ENCODE measurements at places on chromosomes 4 and X. TPM values are rescaled to one million over a fixed set of nuclear protein-coding genes. Genes with fewer than 3 reads are reported as not detected.

- H3K4me1 ChIP-seq = no peaks in the 10 kb centered on the region
- H3K36me3 ChIP-seq = no peaks in the 10 kb centered on the region
- no peak for DNase-seq
- no peak overlapping the region for H3K4me3 ChIP-seq
- H3K27ac ChIP-seq = no peak overlapping the region
These were observed 148.3 kb upstream of the USP38 start for GRCh38 chr4:143036443-143036842.

DNA sequence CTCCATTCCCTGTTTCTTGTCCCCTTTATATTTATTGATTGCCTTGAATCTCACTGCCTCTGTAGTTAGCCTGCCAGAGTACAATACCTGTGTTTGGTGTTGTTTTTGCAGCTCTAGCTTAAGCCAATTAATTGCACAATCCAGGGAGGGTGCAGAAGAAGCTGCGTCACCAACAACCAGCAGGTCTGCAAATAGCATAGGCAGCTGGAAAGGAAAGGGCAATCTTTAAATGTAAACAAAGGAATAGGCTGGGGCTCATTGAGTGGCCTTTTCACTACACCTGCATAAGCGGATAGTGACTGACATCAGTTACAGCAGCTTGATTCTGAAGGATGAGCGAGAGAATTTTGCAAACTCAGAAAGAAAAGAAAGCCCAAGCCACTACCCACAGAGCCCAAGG is 106.8 kb upstream of the RAI2 start:
- no peaks in the 10 kb centered on the region for H3K4me1 ChIP-seq
- H3K4me3 ChIP-seq = no peak overlapping the region
- peaks cover 2% of the 10 kb centered on the region for H3K27me3 ChIP-seq
- DNase-seq = no peak

- no peak overlapping the region for H3K4me3 ChIP-seq
- H3K36me3 ChIP-seq = no peaks in the 10 kb centered on the region
- no peaks in the 10 kb centered on the region for H3K4me1 ChIP-seq
- no peaks in the 10 kb centered on the region for H3K27me3 ChIP-seq
- no peak overlapping the region for H3K27ac ChIP-seq
- DNase-seq = no peak
These were observed 141.8 kb upstream of the NALF2 start for GRCh38 chrX:69362354-69362753.

DNA sequence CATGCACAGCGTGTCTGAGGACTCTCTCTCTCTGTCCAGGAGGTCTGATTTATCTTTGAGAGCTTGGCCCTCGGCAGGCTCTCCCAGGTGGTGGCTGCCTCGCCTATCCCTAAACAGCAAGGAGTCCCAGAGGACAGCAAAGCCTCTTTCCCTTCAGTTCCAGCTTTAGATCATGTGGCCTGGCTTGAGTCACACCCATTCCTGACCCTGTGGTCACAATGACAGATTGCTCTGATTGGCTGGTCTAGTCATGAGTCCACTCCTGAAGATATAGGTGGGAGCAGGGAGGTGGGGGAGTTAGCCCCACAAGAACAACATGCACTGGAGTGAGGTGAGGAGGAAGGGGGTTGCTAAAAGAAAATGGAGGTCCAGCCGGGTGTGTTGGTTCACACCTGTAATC is 12.1 kb upstream of the PORCN start:
- H3K36me3 ChIP-seq = no peaks in the 10 kb centered on the region
- H3K27me3 ChIP-seq = no peaks in the 10 kb centered on the region
- H3K4me3 ChIP-seq = no peak overlapping the region
- no peak overlapping the region for H3K27ac ChIP-seq
- DNase-seq = no peak

DNA sequence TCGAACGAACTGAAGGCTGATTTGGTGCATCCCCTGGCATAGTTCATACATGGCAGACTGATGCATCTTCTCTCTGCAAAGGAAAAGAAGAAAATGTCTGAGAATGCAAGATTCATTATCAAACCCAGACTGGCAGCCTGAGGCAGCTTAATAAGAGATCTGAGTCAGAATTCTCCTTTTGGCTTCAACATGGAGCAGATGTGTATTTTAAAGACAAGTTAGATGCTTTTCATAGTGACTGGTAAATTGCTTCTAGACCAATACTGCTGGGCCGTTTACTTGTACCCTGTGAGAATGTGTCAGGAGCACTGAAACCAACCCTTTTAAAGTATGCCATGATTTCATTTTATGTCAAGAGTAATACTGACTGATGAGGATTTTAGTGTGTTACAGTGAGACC is 322.0 kb downstream of the NR3C2 start:
- no peaks in the 10 kb centered on the region for H3K36me3 ChIP-seq
- H3K27me3 ChIP-seq = no peaks in the 10 kb centered on the region

DNA sequence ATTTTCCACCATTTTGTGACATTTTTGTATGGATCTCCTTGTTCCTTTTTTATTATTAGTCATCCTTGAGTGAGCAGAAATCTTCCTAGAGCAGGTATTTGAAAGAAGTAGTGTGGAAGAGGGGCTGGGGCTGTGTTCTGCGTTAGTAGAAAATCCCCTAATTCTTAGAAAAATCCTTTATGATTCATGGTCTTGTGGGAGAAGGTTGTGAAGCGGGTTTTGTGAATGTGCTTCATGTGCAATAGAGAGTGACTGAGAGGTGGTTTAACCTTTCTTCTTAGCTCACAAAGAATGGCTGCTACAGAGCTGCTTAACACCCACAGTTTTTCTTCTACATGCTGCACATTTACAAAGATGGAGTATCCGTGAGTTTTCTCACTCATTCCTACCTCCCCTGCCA is 220.5 kb downstream of the IDS start:
- H3K27ac ChIP-seq = no peak overlapping the region
- no peak for DNase-seq
- H3K4me1 ChIP-seq = no peaks in the 10 kb centered on the region
- H3K27me3 ChIP-seq = no peaks in the 10 kb centered on the region

- no peaks in the 10 kb centered on the region for H3K36me3 ChIP-seq
- DNase-seq = no peak
- H3K4me1 ChIP-seq = no peaks in the 10 kb centered on the region
- no peak overlapping the region for H3K27ac ChIP-seq
- no peaks in the 10 kb centered on the region for H3K27me3 ChIP-seq
These were observed 70.6 kb upstream of the CENPE start for GRCh38 chr4:103268746-103269145.

DNA sequence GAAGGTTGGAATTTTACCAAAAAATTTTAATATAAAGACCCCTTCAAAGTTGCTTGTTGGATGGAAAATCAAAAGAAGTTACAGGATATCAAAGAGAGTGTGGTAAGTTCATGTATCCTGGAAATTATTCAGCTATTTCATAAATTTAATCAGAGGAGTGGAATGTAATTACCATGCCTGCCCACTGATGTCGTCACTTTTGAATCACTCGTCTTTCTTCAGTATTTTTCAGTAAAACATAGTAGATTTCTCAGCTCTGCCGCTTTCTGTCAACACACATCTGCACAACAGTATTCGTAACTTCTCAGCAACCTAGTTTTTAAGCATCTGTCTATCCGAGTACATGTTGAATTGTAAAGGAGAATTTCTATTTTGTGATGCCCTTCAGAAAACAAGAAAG is 2163.0 kb upstream of the AGA start:
- H3K4me1 ChIP-seq = no peaks in the 10 kb centered on the region
- H3K27ac ChIP-seq = no peak overlapping the region
- H3K27me3 ChIP-seq = no peaks in the 10 kb centered on the region
- no peak overlapping the region for H3K4me3 ChIP-seq

DNA sequence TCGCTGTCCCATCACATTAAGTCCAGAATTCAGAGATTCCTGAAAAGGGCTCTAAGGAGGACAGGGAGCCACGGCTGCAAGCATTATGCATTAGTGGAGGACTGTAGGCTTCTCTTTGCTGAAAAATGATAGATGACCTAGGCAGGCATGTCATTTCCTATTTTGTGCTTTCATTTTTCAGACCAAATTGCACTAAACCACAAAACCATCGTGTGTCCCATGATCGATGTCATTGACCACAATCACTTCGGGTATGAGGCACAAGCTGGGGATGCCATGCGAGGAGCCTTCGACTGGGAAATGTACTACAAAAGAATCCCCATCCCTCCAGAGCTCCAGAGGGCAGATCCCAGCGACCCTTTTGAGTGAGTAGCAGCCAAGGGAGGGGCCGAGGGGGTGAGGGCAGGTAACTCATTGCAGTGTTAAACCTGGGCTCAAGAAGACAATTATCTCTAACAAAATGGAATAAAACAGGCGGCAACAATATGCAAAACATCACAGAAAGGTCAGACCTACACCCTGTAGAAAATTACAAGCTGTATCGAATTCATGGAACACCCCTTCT is 355.2 kb upstream of the GALNT7 start:
- H3K36me3 ChIP-seq = no peaks in the 10 kb centered on the region
- H3K27ac ChIP-seq = no peak overlapping the region
- H3K4me3 ChIP-seq = no peak overlapping the region
- H3K4me1 ChIP-seq = peaks cover 7% of the 10 kb centered on the region

SLC30A9 gene
- 47.2 TPM for polyA plus RNA-seq

- H3K27ac ChIP-seq = no peak overlapping the region
- no peaks in the 10 kb centered on the region for H3K36me3 ChIP-seq
- no peak overlapping the region for H3K4me3 ChIP-seq
- no peaks in the 10 kb centered on the region for H3K27me3 ChIP-seq
- no peak for DNase-seq
These were observed 1045.6 kb downstream of the GLUD2 start for GRCh38 chrX:122092978-122093377.

DCHS2 gene
- polyA plus RNA-seq = not detected

GRCh38 chrX:85109235-85109634 is 105.6 kb downstream of the APOOL start:
- H3K4me1 ChIP-seq = no peaks in the 10 kb centered on the region
- H3K36me3 ChIP-seq = no peaks in the 10 kb centered on the region
- no peaks in the 10 kb centered on the region for H3K27me3 ChIP-seq
- DNase-seq = no peak

DNA sequence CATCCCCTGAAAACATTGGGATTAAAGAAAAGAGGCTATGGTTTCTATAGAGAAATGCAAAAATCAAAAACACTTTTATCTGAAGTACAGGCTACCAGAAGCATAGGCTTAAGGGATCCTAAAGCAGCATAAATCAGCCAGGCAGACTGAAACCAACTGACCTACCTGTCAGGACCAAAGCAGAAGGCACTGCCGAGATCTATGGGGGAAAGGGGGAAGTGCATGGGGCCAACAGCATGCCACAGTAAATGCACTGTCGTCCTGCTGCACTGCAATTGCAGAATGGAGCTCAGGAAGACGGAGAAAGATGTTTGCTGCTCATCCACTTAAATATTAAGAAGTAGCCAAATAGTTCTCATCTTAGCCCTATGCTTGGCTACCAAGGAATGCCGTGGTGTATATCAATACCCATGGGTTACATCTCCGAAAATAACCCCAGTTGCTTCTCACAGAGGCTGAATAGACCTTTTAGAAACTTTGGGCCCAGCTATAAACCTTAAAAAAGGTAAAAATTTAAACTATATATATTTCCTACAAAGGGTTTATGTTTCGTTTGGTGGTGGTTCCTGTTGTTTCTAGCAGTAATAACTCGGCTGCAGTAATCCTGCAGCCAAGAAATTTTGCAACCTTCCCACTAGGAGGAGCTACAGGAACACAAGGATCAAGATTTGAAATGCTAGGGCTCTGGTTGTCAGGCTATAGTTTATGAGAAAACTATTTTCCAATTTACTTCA is 312.2 kb upstream of the DIAPH2 start:
- no peaks in the 10 kb centered on the region for H3K27me3 ChIP-seq
- peak overlapping the region; percentile 30 for H3K4me3 ChIP-seq
- peaks cover 4% of the 10 kb centered on the region for H3K4me1 ChIP-seq
- no peaks in the 10 kb centered on the region for H3K36me3 ChIP-seq

DNA sequence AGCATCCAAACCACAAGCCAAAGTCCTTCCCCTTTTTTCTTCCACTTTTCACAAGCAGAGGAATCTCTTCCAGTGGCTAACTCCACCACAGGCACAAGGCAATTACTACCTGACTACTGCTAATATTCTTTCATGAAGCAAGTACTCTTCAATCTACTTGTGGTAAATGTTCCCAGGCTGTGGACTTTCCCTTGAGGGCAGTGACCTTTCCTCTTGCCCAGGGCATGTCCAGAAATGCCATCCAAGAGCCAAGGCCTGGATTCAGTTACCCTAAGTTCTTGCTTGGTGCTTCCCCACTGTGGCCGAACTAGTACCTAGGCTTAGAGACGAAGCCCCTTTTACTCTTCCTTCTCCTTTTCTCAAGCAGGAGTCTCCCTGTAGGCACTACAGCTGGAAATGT is 400.7 kb downstream of the DCAF12L2 start:
- no peaks in the 10 kb centered on the region for H3K4me1 ChIP-seq
- no peak for DNase-seq
- H3K36me3 ChIP-seq = no peaks in the 10 kb centered on the region
- no peak overlapping the region for H3K4me3 ChIP-seq
- no peaks in the 10 kb centered on the region for H3K27me3 ChIP-seq
- H3K27ac ChIP-seq = no peak overlapping the region

SPANXA1 gene
- polyA plus RNA-seq = not detected

DNA sequence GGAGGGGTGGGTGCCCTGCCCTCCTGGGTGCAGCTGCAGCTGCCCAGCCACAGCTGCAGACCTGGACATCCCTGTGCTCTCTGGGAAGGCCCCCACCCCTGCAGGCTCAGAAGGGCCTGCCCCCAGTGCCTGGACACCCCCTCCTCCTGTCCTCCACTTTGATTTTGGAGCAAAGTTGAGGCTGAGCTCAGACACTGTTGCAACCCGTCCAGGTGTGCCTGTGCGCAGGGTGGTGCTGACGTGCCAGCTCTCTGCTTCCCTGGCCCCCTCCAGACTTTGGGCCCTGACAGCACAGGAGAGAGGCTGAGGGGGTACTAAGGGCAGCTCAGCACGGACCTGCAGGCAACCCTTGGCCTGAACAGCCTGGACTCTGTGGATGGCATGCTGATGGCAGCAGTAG is 750.3 kb downstream of the ARAP2 start:
- H3K4me3 ChIP-seq = no peak overlapping the region
- no peaks in the 10 kb centered on the region for H3K36me3 ChIP-seq
- no peak for DNase-seq
- H3K4me1 ChIP-seq = no peaks in the 10 kb centered on the region

DNA sequence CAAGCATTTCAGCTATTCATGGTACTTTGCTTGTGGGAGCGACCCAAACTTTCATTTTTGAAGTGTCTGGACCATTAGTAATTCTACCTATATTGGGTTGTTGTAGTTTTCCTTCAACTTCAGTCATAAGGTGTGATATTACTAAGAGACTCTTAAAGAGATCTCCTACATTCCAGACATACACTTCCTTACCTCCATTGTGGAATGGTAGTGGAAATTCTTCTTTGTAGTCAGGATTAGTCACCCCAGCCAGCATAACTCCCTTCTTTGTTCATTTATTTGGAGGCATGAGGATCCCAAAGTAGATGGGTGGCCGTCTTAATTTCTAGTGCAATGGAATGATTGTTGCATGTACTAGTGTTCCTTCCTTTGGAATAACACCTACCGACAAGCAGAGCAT is 991.4 kb downstream of the ARAP2 start:
- no peak overlapping the region for H3K27ac ChIP-seq
- no peaks in the 10 kb centered on the region for H3K36me3 ChIP-seq
- no peak overlapping the region for H3K4me3 ChIP-seq
- no peak for DNase-seq
- H3K4me1 ChIP-seq = no peaks in the 10 kb centered on the region

- H3K27ac ChIP-seq = peak overlapping the region; percentile 2
- DNase-seq = no peak
- peaks cover 18% of the 10 kb centered on the region for H3K4me1 ChIP-seq
- no peaks in the 10 kb centered on the region for H3K36me3 ChIP-seq
These were observed 2.0 kb upstream of the SOD3 start for GRCh38 chr4:24793219-24794005.

GRCh38 chr4:119629142-119629471 is 503 bp upstream of the PDE5A start:
- H3K4me3 ChIP-seq = peak overlapping the region; percentile 82
- H3K27me3 ChIP-seq = peaks cover 51% of the 10 kb centered on the region
- no peaks in the 10 kb centered on the region for H3K36me3 ChIP-seq
- no peak overlapping the region for H3K27ac ChIP-seq
